ENCODE measurements at places on chromosomes 1 and 21.

- DNase-seq, result no peak
Observed at GRCh38 chr1:112172294-112172882, 182.9 kb upstream of the KCND3 start.

GRCh38 chr1:156726549-156727226 lies 1.6 kb upstream of the METTL25B start:
- DNase-seq, result no peak

DNA sequence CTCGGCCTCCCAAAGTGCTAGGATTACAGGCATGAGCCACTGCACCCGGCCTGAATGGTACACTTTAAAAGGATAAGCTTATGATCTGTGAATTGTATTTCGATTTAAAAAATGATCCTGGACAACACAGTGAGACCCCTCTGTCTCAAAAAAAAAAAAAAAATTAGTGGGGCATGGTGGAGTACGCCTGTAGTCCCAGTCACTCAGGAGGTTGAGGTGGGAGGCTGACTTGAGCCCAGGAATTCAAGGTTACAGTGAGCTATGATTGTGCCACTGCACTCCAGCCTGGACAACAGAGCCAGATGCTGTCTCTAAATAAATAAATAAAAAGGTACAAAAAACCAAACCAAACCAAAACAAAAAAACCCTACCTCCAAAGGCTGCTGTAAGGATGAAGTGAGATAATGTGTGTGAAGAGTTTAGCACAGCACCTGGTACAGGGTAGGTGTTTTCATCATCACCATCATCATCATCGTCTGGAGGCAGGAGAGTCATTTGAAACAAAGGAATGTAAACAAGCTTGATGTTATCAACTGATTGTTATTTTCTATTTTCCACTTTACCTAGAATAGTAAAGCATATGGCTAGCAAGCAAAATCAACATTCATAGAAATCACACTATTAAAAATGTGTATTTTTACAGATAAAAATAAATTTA lies 22.5 kb upstream of the HTR1D start:
- no peak for DNase-seq

DNA sequence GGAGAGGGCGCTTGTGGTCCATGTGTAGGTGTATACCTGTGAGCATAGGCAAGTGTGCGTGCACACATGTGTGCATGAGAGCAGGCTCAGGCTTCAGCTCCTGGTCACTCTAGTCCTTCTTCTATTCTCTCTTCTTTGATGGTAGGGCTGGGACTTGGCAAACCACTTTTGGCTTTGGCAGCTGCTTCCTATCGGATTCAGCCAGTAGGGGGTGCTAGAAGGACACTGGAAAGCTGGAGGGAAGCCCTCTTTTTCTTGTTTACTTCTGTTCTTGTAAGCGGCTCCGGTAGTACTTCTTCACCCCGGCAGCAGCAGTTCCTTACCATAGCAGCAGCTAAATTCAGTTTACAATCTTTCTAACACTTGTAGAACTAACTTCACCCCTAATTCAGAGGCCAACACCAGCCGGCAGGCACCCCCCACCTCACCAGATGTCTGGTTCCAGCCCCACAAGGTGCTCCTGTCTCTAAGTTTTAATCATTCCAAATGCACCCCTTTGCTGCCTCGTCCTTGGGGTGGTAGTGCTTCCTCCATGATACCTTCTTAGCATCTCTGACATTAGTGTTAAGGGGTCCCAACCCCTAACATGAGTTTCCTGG lies 25.1 kb downstream of the NENF start:
- DNase-seq, result no peak

DNA sequence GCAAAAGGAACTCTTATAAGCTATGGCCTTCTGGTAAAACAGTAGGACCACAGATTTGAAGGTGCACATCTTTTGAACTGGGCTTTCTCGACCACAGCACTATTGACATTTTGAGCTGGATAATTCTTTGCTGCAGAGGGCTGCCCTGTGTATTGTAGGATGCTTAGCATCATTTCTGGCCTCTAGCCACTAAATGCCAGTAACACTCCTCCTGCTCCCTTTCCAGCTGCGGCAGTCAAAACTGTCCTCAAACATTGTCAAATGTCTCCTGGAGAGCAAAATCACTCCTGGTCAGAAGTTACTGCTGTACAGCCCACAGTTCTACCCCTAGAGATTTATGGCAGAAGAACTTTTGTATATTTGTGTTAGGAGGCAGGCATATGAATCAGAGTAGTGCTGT lies 836.7 kb downstream of the PLA2G4A start:
- DNase-seq, result no peak

DNA sequence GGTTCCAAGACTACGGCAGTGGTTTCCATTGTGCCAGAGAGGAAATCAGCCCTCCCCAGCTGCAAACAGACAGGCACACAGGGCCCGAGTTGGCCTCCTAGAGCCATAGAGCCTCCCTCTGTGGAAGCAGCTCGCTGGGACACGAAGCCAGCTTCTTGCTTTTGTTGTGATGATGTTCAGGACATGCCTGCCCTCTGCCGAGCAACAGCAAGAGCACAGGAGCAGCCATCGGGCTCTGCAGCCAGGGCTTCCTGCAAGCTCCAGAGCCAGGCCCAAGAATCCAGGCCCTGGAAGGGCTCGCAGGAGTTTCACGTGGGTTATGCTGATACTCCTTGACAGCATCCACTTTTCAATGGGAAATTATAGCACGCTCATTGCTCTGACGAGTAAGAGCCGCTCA lies 18.5 kb downstream of the NPHP4 start:
- DNase-seq, result no peak

GRCh38 chr1:202952818-202953217 lies 5.3 kb downstream of the ADIPOR1 start:
- no peak for DNase-seq

- no peak for DNase-seq
Observed at GRCh38 chr1:19411612-19412011, 73.7 kb downstream of the CAPZB start.

All from cortex of kidney (tissue), 1 donor.